Heart left ventricle (tissue), 16 donors: ENCODE measurements at places on chromosomes 3 and 15. TPM values are rescaled to one million over a fixed set of nuclear protein-coding genes. Genes with fewer than 3 reads are reported as not detected.

Gene SEMA3B
- total RNA-seq = 13.1 TPM

Gene SCAMP5
- total RNA-seq = 7.1 TPM

Gene SCAANT1
- total RNA-seq = not detected

Gene NEK10
- total RNA-seq = 19.1 TPM

Gene PIF1
- 0.24 TPM for total RNA-seq

Gene CX3CR1
- total RNA-seq = 1.1 TPM

Gene COL6A6
- 1.0 TPM for total RNA-seq

Gene OR5H15
- not detected for total RNA-seq
